CD8-positive, alpha-beta memory T cell (primary cell): ENCODE measurements at places on chromosomes 2 and 18.

- no peak for DNase-seq
These were observed 89.3 kb upstream of the TEX51 start for GRCh38 chr2:126809340-126809739.

DNA sequence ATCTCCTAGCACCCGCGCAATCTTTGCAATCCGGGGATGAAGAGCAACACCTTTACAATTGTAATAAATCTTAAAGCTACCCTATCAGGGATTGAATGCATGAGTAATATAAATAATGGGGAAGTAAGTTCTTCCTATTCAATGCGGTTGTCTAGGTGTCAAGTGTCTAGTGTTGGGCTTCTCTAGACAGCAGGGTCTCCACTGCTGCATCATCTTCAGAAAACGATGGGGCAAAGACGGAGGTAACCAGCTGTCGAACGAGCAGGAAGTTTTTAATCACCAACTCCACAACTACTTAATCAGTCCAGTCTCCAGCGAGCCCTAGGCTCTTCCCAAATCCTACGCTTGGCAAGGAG, 573 bp downstream of the STAM2 start:
- DNase-seq, result no peak

GRCh38 chr2:165874445-165875039, 79.0 kb downstream of the TTC21B start:
- DNase-seq, result no peak

- DNase-seq, result no peak
These were observed 4.2 kb downstream of the CHCHD5 start for GRCh38 chr2:112588611-112589045.

DNA sequence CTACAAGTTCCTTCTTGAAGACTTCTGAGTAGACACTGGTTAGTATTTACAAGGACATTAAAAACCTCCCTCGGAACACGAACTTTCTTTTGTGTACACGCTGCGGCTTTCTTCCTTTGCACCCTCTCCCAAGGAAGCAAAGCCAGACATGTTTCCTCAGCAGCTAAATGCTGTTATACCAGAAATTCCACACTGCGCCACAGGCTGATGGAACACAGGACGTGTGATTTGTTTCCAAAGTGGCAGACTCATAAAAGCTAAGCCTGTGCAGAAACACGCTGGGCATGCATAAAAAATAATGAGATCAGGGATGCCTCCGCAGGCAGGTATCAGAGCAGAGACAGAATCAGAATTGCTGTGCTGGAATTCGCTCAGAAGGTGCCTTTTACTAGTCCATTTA, 73.0 kb upstream of the RGPD5 start:
- DNase-seq, result no peak

DNA sequence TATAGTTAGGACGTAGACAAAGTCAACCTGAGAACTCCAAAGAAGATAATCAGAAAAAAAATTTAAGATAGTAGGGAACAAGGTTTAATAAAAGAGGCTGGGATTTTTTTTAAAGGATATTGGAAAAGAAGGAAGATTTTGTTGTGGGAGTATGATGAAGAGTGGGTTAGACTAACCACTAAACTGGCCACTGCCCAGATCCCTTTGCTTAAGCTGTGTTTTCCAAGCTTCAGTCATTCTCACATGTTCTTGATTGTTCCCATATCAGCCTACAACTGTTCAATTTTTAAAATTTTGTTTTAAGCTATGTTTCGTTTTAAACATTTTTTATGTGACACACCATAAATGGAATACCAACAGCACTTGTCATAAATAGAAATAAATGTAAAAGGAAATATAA, 284.5 kb upstream of the MMADHC start:
- no peak for DNase-seq

DNA sequence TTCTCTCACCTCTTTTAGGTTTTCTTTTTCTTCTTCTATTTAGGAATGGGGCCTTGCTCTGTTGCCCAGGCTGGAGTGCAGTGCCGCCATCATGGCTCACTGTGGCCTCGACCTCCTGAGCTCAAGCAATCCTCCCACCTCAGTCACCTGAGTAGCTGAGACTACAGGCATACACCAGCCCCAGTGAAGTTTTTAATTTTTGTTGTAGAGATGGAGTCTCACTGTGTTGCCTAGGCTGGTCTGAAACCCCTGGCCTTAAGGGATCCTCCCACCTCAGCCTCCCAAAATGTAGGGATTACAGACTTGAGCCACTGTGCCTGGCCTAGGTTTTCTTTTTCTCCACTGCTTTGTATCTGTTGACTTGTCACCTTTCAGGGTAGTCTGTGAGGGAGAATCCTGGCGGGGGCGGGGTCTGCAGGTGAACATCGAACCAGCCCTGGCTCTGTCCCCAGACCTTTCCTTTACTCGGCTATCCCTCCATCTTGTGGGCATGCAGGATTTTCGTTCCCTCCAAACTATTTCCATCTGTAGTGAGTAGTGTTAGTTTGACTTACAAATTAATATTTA, 21.7 kb downstream of the NCK2 start:
- no peak for DNase-seq

DNA sequence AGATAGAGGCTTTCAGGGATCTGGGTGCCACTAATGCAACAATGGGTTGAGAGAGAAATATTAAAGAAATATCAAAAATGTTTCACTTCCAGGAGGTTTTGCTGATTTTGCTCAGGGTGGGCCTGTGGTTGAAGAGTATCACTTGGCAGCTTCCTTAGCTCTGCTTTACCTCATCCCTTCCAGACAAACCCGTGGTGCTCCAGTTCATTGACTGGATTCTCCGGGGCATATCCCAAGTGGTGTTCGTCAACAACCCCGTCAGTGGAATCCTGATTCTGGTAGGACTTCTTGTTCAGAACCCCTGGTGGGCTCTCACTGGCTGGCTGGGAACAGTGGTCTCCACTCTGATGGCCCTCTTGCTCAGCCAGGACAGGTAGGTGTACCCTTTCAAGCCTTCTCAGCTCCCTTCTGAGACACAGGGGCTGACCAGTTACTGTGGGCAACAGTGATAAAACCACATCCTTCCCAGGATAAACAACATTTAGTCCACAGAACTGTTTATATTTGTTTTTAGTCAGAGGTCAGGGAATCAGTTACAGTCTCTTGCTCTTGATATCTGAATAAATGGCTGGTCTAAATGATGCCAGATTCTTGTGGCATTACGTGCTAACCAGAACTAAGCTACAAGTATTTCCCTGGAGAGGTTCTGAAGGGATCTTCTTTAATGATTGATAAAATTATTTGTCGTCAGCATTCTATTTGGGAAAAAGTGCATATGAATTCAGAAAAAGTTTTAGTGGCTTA, 7.0 kb downstream of the SLC14A1 start:
- DNase-seq, result no peak

GRCh38 chr2:128746356-128746755, 427.7 kb upstream of the HS6ST1 start:
- DNase-seq, result no peak

- no peak for DNase-seq
These were observed 128.6 kb downstream of the SH3RF3 start for GRCh38 chr2:109257653-109258052.

- DNase-seq, result no peak
These were observed 138.9 kb upstream of the NRP2 start for GRCh38 chr2:205543262-205543843.

- DNase-seq, result peak; percentile 64
These were observed at the start of gene IKZF2 for GRCh38 chr2:213151437-213152064. TSS of gene IKZF2 (minus strand) at chr2:213151612. CDS start at chr2:213148629, 2,983 bp downstream.

DNA sequence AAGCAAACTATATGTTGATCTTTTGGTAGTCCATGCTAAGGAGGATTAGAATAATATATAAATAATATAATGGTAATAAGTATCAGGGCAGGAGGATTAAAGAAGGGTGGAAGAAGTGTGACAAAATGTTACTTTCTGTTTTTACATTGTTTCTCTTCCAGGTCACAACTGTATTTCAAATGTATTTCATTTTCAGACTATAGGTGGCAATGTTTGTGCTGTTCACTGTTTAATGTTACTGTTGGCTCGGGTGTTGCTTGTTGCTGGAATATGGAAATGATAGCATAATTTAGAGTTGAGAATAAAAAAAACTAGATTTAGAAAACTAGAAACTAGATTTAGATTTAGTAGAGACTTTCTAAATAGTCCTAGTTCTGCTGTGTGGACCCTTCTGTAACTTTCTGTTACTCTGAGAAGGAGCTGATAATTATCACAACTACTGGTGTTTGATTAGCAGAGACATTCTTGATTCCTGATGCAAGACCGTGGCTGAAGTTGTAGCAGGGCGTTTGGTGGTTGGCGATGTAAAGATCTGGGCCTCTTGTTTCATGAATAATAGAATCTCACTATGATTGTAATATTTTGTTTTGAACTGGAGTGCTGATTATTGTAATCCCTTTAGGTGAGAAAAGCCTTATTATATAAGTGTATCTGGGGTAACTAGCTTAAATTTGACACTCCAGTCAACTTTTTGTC, 7.9 kb downstream of the NEDD4L start:
- DNase-seq, result no peak

- DNase-seq, result no peak
These were observed 241.3 kb downstream of the AGPS start for GRCh38 chr2:177633910-177634294.

GRCh38 chr2:48034295-48034694, 128.0 kb upstream of the FBXO11 start:
- DNase-seq, result no peak

GRCh38 chr2:30084915-30085314, 61.9 kb upstream of the YPEL5 start:
- no peak for DNase-seq

GRCh38 chr2:10561288-10562035, 113.3 kb upstream of the ODC1 start:
- no peak for DNase-seq

- no peak for DNase-seq
These were observed 47.0 kb downstream of the FAM117B start for GRCh38 chr2:202681688-202682205.

GRCh38 chr18:26757263-26758019, 108.1 kb downstream of the AQP4 start:
- no peak for DNase-seq

- DNase-seq, result no peak
These were observed 79.2 kb downstream of the ZDBF2 start for GRCh38 chr2:206353685-206354084.

GRCh38 chr2:111116011-111116746, 4.5 kb upstream of the BCL2L11 start:
- no peak for DNase-seq

- DNase-seq, result no peak
These were observed 197.5 kb downstream of the PIEZO2 start for GRCh38 chr18:10951631-10952544.

GRCh38 chr2:161159456-161160225, 587 bp upstream of the TANK start:
- no peak for DNase-seq

- DNase-seq, result no peak
These were observed 84.0 kb downstream of the BCL2L11 start for GRCh38 chr2:111204706-111205105.

GRCh38 chr2:74291218-74291544, 52.0 kb downstream of the SLC4A5 start:
- DNase-seq, result no peak

GRCh38 chr2:220891405-220891804, 680.7 kb downstream of the EPHA4 start:
- no peak for DNase-seq

DNA sequence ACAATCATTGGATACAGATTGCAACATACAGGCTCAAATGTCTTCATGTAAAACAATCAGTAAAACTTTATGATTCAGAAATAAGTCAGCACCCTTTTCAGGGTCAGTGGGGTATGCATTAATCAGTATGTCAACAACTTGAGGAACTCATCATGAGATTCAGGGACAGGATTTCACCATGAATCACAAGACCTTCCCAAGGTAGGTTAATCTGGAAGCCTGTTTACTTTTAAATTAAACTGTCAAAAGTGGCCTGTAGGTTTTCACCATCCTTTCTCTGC, 104.8 kb downstream of the SP100 start:
- DNase-seq, result no peak

DNA sequence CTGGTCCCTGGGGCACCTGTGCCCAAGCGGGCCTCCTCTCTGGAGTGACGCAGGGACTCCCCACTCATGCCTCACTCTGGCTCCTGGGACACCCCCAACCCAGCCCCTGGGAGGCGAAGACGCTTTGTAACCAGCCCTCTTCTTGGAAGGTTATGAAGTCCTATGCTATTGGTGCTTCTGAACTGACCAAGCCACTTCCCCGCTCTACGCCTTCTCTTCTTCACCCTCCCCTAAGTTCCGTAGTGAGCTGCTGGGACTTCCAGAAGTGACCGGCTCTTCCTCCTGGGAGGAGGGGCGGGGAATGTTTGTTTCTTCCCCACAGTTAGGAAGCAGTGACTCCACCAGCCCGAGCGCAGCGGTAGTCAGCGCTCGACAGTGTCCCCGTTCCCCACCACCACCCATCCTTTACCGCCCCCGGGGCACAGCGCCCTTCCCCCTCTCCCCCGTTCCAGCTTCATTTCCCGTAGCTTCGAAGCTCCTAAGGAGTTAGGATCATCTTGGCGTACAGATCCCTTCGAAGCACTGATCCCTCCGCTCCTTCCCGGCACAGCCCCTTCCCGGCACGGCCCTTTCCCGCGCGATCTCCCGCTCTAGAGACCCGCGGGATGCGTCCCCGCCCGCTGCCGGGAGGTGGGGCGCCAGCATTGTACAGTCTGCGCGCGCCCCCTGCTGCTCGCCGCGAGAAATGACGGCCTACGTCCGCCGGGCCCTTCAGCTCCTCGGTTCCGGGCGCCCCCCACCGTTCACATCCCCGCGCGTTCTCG, 25.3 kb upstream of the NOTO start:
- DNase-seq, result peak; percentile 89

DNA sequence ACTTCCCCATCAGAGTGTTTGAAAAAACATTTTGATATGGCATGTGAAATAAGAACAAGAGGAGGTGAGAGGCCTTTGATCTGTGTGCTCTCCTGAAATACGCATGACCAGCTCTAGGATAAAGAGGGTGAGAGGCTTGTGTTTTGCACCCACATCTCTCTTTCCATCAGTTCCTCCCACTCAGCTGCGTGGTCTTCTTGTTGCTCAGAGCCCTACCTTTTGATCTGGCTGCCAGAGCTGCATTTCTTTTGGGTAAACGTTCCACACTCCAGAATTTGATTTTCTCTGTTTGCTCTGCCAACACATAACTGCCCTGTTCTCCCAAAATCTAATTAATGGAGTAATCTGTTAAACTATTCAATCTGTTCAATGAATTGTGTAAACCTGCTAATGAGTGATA, 72.0 kb upstream of the FN1 start:
- DNase-seq, result no peak

GRCh38 chr2:26591619-26592505, 49.3 kb downstream of the CIB4 start:
- DNase-seq, result no peak

- DNase-seq, result no peak
These were observed 52.3 kb downstream of the KLF7 start for GRCh38 chr2:207113414-207113813.

DNA sequence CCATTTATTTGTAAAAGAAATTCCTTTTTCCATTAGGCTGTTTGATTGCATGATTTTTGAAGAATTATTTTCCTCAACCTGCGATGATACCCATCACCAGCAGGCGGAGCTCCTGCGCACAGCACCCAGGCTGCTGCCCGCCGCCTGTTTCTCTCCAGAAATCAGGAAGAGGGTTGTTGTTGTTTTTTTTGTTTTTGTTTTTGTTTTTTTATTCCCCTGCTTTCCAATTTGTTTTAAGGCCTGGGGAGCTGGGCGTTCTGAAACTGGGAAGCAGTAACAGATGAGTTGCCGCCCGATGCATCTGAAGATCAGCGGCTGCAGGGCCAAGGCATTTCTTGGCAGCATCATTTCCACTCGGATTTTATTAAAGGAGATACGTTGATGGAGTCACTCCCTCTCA, 132.1 kb downstream of the MBP start:
- DNase-seq, result peak; percentile 44

GRCh38 chr2:29106980-29107388, 8.2 kb upstream of the CLIP4 start:
- DNase-seq, result no peak

GRCh38 chr2:19900931-19901441, 797 bp downstream of the TTC32 start:
- DNase-seq, result peak; percentile 59
